ENCODE measurements at places on chromosomes 3 and 15.

GRCh38 chr15:35481064-35481463 lies 64.9 kb downstream of the DPH6 start:
- no peak for DNase-seq

GRCh38 chr15:74788042-74788682 lies 6.3 kb downstream of the CSK start:
- no peak for DNase-seq

GRCh38 chr15:69451951-69452691 lies 497 bp upstream of the RPLP1 start:
- DNase-seq = no peak

GRCh38 chr3:42753757-42754156 lies 19.3 kb downstream of the CCDC13 start:
- DNase-seq = no peak

- no peak for DNase-seq
Measured at GRCh38 chr15:33679061-33679460, 289.2 kb upstream of the CHRM5 start.

DNA sequence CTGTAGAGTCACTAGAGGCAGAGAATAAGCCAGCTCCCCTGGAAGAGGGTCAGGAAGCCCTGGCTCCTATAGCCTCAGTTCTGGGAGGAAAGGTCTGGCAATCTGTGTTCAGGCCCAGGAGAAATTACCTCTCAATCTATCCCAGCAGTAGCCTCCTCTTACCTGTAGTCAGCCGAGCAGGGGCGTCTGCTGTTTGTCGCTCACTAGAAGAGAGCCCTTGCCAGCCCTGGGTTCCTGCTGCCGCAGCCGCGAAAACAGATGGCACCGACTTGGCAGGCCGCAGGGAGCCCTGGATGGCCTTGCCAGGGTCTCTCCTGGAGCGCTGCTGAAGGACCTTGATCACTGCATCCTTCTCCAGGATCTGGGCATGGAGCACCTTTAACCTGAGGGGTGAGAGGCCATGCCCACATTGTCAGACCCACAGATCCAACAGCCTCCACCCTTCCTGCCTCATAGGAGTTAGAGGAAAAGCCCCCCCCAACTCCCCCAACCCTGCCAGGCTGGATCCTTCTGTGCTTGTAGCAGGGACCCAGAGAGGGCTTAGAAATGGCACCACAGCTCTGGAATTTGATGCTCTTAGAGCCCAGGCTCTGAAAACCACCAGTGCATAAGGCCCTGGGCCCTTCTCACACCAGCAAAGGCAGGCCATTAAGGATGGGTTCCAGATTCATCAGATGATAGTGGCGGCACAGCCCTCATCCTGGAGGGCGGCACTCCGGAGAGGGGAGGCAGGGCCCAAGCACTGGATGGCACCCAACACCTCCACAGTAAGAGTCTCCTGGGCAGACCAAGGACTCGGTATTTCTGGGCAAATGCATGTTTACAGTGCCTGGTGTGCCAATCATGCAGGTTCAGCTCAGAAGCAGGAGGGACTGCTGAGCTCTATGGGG lies 14.9 kb downstream of the AMOTL2 start:
- DNase-seq = no peak

DNA sequence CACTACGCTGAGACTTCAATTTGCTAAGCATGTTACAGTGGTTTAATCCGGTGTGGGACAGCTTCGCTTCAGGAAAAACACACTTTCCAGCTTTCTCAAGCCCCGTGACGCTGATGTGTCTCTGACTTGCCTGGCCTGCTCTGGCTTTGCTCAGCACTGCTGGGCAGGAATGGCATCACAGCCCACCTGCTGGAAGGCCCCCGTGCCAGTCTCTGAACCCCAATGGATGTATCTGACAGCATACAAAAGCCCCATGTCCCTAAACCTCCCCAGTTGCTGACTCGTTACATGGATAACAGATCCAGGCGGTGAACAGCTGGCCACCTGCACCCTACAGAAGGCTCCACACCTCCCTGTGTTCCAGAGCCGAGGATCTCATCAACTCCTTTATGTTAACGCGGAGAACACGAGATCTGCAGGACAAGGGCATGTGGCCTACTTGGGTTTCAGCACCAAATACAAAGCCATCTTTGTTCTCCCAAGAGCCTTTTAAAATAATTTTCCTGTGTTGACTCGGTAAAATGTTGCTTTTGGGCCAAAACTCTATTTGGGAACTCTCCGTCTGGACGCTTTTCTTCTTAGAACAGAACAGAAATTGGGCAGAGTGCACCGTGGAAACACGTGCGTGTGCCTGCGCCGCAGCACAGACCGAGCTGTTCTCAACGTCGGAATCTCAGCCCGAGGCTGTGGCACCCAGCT lies 61.4 kb downstream of the ATP10A start:
- no peak for DNase-seq

GRCh38 chr15:44646460-44646859 lies 17.0 kb downstream of the SPG11 start:
- DNase-seq = no peak

DNA sequence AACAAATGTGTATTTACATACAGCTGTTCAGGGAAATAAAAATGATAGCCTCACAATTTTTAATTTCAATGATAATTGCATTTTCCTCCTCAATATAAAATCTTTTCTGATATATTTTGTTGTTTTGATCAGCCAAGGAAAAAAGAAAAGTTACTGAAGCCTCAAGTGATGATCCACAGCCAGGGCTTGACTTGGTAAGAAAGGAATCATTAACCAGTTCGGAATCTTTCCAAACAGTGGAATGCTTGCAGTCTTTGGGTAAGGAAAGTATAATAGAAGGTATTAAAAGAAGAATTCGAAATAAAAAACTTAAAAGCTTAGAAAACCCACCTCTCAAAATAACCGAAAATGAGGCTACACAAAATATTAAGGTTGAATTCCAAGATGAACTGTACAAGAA lies 1.0 kb downstream of the TOPAZ1 start:
- no peak for DNase-seq

GRCh38 chr3:15539066-15539465 lies 17.6 kb upstream of the COLQ start:
- DNase-seq = no peak

GRCh38 chr3:171358881-171359198 lies 101.4 kb downstream of the TNIK start:
- DNase-seq = no peak

GRCh38 chr3:14548321-14548729 lies 8.2 kb upstream of the GRIP2 start:
- peak; percentile 20 for DNase-seq

DNA sequence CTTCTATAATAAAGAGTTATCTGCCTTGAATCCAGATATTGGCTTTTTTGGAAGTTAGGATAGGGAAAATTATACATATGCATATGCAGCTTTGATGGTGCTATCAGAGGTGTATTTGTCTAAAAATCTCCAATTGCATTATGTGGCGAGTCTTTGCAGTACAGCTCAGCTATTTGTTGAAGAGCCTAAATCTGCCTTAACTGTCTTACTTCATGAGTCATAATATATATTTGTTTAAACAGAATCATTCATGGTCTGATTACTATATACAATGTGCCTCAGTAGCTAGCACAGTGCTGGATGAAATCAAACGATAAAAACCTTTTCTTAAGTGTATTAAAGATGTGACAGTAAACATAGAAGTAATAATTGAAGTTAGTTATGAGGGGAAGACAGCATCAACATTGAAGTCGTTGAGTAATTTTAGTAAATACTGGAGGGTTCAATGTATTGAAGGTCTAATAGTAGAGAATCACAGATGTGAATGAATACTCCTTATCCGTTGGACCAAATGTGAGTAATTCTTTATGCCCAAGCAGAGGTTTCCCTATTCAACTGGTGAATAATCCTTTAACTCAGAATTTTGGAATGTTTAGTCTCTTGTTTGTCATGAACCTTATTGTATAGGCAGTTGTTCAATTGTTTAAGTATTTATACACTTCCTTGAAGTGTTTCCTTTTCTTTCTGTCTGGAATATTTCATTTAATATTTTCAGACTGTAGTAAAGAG lies 74.8 kb upstream of the NAALADL2 start:
- DNase-seq = no peak

Data from stimulated activated CD4-positive, alpha-beta T cell treated with anti-CD3 and anti-CD28 coated beads, TNF-alpha, amount 100 ng/mL, for 48 hours (primary cell).